M059J (cell line): ENCODE measurements at places on chromosomes 7 and 10.
A peak's percentile ranks its signal among the peaks of the same experiment; 100 is the strongest.

GRCh38 chr7:50497968-50498367, 47.8 kb upstream of the FIGNL1 start:
- DNase-seq, result peak; percentile 56

GRCh38 chr7:1725766-1726630, 55.9 kb downstream of the ELFN1 start:
- no peak for DNase-seq

DNA sequence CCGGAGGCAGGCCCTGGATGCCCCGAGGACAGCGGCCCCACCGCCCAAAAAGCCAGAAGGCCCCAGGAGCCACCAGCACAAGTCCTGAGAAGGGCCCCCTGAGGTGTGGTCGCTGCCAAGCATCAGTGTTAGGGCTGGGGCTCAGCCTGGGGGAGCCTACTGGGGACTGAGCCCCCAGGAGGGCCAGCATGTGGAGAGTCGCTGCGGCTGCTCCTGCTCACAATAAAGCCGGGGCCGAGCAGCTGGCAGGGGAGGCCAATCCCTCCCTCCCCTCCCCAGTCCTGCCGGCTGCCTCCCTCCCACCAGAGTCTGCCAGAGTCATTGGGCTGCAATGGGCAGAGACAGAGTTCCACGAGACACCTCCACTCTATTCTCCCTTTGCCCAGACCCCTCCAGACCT, 3.1 kb upstream of the ASIC3 start:
- DNase-seq, result no peak

- peak; percentile 76 for DNase-seq
Measured at GRCh38 chr7:130566168-130566897, 74.4 kb downstream of the MEST start.

GRCh38 chr10:81182296-81182695, 644.6 kb downstream of the SH2D4B start:
- DNase-seq, result no peak

DNA sequence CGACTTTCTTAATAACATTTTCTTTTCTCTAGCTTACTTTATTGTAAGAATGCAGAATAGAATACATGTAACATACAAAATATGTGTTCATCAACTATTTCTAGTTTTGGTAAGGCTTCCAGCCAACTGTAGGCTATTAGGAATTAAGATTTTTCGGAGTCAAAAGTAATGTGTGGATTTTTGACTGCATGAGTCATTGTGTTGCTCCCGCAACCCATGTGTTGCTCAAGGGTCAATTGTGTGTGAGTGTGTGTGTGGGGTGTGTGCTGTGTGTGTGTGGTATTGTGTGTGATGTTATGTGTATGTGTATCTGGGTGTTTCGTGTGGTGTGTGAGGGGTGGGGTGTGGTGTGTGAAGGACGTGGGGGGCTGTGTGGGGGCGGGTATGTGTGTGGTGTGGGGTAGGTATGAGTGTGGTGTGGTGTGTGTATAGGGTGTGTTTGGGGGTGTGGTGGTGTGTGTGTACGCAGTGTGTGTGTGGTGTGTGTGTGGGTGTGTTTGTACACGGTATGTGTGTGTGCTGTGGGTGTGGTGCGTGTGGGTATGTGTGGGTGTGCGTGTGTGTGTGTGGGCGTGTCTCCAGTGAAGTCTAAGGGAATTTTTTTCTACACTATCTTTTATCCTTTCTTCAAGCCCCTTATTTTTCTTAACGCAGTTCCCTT, 60.5 kb downstream of the RSU1 start:
- DNase-seq, result no peak

GRCh38 chr7:902996-903395, 26.6 kb downstream of the GET4 start:
- DNase-seq, result no peak

DNA sequence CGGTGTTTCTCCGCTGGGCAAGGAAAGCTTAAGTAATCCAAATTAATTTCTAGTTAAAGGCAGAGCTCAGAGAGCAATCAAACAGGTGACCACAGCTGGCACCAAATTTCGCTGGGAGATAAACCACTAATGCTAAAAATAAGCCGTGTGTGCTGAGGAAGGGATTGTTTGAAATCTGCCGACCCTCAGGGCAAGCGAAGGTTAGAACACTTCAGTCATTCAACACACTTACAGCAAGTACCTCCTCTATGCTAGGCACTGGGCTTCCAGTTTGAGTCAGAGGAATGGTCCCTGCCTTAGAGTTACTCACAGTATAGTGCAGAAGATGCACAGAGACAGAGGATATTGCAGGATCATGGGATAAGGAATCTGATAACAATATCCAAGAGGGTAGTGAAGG, 467.9 kb upstream of the PODXL start:
- no peak for DNase-seq

DNA sequence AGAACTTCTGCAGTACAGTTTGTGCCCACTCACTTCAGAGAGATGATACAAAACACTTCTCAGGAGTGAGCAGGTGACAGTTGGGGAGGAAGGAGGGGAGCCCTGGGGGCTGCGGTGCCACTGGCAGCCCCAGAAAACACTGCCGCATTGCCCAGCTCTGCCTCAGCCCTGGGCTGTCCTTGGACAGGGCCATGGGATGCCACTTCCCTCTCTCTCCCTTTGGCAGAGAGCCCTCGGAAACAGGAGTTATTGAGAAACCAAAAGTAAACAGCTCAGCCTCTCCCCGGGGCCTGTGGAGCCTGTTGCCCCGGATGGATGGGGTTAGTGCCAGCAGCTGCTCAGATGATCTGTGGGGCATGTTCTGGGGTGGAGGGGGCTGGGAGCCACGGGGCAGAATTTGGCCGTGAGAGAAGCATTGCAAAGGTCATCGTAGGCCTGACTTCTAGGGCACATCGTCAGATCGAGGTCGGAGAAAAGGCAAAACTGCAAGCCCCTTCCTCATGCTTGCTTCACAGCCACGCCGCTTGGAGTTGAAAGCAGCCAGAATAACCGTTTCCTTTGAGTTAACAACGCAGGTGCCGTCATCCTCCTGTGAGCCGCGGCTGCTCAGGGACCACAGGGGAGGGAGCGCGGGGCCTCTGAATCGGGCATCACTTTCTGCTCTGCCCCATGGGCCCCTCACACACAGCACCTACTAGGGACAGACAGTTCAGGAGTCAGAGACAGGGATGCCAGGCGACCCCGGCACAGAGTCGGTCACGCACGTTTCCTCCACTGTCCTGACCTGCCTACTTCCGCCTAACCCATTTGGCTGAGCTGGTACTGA, 256.4 kb downstream of the CAMK1D start:
- DNase-seq, result peak; percentile 69

GRCh38 chr7:42747044-42747443, 164.8 kb downstream of the C7orf25 start:
- peak; percentile 19 for DNase-seq

DNA sequence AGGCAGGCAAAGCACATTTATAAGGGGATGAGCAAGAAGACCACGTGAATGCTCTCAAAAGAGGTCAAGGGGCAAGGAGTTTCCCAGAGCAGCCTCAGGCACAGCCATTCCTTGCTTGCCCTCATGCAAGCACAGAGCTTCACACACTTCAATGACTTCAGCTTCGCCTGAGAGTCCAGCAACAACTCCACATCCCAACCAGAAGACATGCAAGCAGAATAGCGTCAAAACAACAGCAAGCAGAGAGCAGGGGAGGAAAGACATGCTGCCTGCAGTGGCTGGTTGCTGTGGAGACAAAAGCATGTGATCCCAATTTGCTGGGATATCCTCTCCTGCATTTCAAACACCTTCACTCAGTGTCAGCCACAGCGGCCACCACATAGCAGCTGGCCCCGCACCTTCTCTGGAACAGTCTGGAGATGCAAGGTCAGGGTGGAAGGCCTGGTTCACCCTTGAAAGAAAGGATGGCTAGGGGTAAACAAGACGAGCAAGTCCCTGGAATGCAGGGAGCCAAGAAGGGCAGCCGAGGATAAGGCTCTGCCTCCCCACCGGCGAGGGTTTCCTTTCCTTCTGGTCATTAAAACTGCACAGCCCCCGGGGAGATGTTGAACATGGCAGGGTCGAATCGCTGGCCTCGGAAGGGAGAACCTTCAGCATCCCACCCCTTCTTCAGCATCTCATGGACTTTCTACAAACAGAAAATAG, 60.2 kb upstream of the CAMK2B start:
- DNase-seq, result no peak

DNA sequence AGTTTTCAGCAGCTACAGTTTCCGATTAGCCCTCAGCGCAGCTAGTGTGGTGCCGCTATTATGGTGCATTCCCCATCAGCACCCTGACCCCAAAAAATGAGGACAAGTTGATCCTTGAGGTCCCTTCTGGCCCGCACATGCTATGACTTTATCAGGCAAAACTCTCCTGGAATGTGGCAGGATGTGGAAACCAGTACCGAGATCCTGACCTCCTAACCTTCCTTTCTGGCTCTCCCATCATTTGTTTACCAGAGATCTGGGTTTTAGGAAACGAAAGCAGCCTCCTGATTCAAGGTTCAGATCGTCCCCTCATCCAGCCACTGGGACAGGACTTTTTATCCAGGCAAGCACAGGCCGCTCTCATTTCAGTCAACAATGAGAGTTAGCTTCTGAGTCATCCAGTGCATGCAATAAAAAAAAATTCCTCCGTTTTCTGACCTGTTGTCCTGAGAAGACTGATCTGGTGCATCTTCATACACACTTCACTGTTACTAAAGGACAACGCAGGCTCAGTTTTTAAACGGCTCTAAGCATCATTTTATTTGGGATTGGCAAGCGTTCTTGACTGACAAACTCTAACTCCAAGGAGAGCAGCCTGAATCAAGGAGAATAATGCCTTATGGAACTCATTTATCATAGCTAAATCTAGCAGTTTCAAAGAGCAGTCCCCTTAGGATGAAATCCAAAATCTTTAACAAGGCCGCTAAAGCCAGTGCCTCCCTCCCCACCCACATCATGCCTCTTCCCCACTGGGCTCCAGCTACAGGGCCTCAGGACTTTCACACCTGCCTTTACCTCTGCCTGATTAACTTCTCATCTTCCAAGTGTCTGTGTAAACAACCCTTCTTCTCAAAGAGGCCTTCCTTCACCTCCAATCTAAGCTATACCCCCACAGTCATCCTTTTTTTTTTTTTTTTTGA, 17.1 kb downstream of the PDLIM1 start:
- peak; percentile 97 for DNase-seq

- no peak for DNase-seq
Measured at GRCh38 chr7:74106846-74107245, 23.2 kb downstream of the LIMK1 start.

DNA sequence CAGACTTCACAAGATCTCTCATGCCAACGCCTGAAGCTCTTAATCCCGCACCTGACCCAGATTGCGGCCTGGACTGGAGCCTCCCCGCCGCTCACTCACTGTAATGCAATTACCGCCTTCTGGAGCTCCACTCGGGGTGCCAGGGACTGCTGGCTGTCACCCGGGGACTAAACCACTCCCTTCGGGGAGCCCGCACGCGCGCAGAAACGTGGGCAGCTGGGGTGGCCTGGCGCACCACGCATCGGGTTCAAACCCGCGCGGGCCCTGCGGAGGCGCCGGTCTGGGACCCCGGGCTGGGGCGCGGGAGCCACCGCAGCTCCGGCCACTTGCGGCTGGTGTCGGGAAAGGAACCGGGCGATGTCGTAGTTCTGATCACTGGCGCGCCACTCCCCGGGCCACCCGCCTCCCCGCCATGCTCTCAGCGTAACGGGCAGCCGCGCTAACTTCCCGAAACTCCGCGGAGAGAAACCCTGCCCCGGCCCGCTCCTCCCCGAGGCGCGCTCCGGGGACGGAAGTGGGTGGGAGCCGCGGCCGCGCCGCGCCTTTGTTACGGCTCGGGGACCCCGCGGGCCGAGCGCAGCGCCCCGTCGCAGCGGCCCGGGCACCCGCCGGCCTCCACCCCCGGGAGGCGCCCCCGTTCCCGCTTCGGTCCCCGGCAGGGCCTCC, 100.3 kb upstream of the SVIL start:
- DNase-seq, result no peak

DNA sequence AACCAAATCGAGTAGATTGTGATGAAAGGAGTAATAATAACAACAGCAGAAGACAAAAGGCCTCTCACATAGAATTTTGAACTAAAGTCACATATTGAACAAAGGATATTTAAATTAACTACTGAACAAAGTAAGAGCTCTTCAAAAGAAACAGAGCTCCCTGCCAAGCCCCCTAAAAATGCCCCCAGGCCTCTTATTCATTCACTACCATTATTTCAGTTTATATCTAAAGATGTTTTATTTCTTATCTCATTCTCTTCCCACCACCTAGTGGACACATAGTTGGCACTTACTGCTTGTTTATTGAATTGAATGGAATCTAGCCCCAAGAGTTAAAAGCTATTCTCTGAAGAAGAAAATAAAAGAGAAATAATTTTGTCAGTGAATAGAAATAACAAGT, 37.4 kb downstream of the VCL start:
- DNase-seq, result peak; percentile 61

GRCh38 chr10:4399556-4399955, 426.5 kb upstream of the AKR1E2 start:
- DNase-seq, result no peak
